Activated gamma-delta T cell treated with anti-CD3 and anti-CD28 coated beads, Interleukin-2, amount 50 U/mL, for 16 hours (primary cell): ENCODE measurements at places on chromosomes 1 and 21.

DNA sequence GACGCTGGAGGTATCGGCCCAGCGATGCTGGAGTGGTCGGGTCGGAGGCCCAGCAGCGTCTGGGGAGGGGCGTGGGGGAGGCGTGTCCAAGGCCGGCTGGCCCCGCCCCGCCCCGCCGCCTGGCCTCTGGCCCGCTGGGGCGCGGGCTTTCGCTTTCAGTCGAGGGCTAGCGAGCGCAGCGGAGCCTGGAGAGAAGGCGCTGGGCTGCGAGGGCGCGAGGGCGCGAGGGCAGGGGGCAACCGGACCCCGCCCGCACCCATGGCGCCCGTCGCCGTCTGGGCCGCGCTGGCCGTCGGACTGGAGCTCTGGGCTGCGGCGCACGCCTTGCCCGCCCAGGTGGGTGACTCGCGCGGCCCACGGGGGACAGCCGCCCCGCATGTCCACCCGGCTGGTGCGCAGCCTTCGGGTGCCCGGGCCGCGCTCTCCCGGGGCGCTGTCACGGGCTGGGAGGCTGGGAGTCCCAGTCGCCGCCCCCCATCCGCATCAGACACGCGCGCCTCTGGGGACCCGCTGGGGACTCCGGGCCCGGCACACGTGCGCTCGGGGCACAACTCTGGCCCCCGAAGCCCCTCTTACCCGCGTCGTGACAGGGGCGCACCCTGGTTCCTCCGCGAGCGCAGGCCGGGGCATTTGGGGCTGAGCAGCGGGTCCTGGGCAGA lies at the start of gene TNFRSF1B:
TNFRSF1B (plus strand) TSS at position 158 of the 659 bp plus-strand sequence; CDS start at position 259, 101 bp downstream.
- DNase-seq: peak; percentile 45

DNA sequence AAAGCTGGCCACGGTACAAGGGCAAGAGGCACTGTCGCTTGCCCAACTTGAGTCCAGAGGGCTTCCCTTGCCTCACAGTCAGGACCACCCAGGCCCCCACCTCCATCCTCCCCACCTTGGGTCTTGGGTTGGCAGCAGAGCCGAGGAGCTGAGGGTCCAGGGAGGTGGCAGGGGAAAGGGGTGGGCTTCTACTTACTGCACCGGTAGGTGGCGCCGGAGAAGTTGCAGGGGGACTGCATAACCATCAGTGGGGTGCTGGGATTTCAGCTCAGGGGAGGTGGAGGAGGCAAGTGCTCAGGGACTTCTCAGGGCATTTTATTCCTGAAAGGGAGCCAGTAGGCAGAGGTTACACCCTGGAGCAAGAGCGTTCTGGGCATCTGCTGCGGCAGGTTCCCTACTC lies 44.0 kb downstream of the TRIM62 start:
- peak; percentile 13 for DNase-seq

DNA sequence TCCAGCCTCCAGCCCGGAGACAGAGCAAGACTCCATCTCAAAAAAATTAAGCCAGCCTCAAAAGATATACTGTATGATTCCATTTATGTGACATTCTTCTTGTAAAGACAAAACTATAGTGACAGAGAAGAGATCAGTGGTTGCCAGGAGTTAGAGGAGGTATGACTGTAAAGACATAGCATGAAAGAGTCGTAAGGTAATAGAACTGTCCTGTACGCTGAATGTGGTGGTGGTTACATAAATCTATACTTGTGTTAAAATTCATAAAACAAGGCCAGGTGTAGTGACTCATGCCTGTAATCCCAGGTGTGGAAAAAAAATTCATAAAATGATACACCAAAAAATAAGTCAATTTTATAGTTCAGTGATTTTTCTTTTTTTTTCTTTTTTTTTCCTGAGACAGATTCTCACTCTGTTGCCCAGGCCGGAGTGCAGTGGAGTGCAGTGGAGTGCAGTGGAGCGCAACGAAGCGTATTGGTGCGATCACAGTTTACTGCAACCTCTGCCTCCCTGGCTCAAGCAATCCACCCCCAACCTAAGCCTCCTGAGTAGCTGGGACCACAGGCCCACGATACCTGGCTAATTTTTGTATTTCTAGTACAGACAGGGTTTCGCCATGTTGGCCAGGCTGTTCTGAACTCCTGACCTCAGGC lies 84.9 kb upstream of the CXADR start:
- no peak for DNase-seq

GRCh38 chr1:91777196-91777595 lies 108.8 kb downstream of the TGFBR3 start:
- no peak for DNase-seq

- DNase-seq: no peak
Measured at GRCh38 chr1:46412893-46413595, 18.9 kb downstream of the FAAH start.

- no peak for DNase-seq
Measured at GRCh38 chr21:32378956-32379355, 13.9 kb downstream of the URB1 start.

DNA sequence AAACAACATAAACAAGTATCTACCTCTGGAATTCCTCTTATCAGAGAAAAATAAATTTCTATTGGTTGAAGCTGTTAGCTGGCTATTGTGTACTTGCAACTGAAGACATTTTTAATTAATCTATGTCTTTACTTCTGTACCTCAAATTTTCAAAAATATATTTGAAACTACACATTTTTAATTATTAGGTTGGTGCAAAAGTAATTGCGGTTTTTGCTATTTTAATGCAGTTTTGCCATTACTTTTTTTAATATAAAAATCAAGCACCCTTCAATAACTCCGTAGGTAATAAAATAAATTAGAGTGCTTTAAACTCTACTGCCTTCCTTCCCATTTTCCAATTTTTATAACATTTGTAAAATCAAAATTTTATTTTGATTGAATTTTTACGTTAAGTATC lies 262.1 kb upstream of the DUSP10 start:
- no peak for DNase-seq

GRCh38 chr1:223738465-223739365 lies 26.4 kb downstream of the CAPN2 start:
- no peak for DNase-seq

GRCh38 chr1:80961464-80962190 lies 839.1 kb upstream of the ADGRL2 start:
- no peak for DNase-seq

- no peak for DNase-seq
Measured at GRCh38 chr1:1376551-1377226, 1.7 kb upstream of the AURKAIP1 start.

DNA sequence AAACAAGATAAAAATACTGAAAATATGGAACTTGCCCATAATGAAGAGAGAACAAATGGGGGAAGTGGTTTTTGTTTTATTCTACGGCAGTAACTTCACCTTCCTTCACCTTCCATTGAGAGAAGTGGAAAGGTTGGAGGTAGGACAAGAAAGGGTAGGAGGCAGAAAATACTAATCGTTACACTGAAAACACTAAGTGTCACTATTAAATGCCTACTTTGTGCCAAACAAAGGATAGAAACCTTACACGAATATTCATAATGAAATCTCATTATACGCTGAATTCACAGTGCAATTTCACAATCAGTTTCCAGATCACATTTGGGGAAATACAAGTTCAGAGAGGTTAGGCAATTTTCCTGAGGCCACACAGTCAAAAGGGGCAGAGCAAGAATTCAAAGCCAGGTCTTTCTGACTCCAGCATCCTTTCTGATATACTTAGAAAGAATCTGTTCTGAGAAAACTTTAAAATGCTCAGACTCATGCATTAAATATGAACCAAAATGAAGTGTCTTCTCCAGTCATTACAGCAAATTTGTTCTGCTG lies 3.0 kb downstream of the TIAM1 start:
- no peak for DNase-seq

GRCh38 chr1:220219865-220220698 lies 52.2 kb downstream of the RAB3GAP2 start:
- DNase-seq: no peak

DNA sequence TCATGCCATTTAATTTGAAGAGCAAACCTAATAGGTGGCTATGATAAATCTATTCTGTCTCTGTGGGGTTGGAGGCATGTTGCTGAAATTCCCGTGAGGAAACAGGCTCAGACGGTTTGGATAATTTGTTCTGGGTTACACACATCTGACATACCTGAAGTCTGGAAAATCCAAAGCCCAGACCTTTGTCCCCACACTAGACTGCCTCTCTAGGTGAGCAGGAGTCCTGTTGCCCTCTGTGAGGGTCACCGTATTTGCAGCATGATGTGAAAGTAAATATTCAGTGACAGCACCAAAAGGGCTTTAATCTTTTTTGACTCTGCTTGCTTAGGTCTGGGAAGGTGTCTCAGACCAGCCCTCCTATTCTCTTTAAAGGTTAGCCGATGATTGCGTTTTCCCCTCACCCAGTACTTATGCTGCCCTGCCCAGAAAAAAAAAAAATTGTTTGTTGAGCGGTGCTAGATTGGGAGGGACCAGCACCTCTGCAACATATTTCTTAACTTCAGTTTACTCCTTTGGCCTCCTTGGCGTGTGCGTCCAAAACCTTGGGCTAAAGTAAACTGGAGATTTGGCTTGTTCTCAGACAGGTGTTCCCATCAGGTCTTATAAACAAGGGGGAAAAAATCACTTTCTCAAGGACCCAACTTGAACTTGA lies 67.0 kb downstream of the CACHD1 start:
- no peak for DNase-seq

GRCh38 chr1:160519642-160520435 lies 3.2 kb downstream of the SLAMF6 start:
- no peak for DNase-seq

- no peak for DNase-seq
Measured at GRCh38 chr1:181391301-181391900, 91.9 kb upstream of the CACNA1E start.

DNA sequence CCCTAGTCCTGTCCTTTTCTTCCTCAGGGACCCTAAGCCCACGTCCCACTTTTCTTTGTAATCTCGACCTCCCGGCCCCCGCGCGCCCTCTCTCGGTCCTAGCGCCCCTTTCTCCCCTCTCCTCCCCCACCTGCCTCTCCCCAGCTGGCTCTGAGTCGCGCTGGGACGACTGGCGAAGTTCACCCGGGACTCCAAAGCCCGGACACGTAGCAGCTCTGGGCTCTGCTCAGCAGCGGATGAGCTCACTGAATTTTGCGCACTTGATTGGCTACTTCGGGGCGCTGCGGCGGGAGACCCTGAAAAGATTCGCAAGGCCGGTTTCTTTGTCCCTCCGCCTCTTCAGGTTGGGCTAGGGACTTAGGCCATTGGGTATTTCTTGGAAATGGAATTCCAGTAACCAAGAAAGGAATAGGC lies 16.3 kb upstream of the ACKR1 start:
- no peak for DNase-seq

- DNase-seq: no peak
Measured at GRCh38 chr21:46425571-46425970, 33.1 kb upstream of the DIP2A start.

- no peak for DNase-seq
Measured at GRCh38 chr1:3222042-3222692, 153.2 kb downstream of the PRDM16 start.

GRCh38 chr1:6030132-6030531 lies 15.6 kb upstream of the KCNAB2 start:
- no peak for DNase-seq

- peak; percentile 40 for DNase-seq
Measured at GRCh38 chr1:52002038-52002917, 11.8 kb upstream of the RAB3B start.

DNA sequence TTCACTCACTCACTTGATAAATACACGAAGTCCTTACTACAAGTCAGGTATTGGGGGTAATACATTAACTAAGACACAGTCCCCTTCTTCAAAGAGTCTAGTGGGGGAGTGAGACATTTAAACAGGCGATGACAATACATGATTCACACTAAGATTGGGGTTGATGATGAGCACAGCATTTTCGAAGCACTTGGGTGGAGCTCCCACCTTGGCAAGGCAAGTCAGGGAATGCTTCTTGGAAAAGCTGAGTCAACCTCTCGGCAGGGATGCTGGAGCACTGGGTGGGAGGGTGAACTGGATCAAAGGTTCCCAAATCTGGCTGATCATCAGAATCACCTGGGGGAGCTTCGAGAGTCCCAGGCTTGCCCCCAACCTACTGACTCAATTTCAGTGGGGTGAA lies 57.9 kb upstream of the ENAH start:
- DNase-seq: no peak

GRCh38 chr1:42179900-42180329 lies 15.4 kb upstream of the GUCA2A start:
- no peak for DNase-seq

- no peak for DNase-seq
Measured at GRCh38 chr1:84830136-84830535, 62.9 kb downstream of the LPAR3 start.

DNA sequence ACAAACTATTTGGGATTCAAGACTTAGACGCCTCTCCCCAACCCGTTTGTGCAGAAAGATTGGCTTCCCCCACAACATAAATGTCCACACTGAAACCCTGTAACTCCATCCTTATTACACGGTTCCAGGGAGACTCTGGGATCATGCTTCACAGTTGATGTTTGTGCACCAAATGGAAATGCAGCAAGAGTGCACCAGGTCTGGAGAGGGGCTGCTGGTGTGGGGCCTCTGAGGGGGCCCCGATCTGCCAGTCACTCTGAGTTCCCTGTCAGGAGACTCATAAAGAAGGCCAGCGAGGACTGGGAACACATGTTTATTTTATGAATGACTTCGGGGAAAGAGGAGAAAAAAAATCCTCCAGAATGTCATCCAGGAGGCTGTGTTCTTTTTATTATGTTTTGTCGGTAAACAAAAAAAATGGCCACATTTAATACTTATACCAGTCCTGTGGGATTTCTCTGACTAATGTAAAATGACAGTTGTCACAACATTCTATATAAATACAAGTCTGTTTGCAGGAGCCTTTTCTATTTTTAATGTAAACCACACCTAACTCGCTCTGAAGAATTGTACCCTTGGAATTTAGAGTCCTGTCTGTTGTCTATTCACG lies 439.1 kb upstream of the VAMP3 start:
- DNase-seq: no peak

DNA sequence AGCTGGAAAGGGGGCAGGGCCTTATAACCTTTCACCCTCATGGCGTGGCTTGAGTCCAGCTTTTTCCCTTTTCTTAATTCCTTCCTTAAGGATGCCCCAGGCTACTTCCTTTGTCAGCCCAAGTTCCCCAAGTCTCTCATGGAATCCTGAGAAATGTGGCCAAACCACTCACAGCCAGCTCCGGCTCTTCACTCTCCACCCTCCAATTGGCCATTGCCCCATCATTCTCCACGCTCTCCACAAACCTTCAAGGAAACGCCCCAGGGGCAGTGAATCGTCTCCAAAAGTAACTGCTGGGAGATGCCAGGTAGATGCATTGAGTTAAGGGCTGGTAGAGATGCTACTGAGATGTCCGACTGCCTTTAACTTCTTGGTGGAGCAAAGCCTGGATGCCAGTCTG lies 113.5 kb upstream of the CD34 start:
- DNase-seq: no peak

DNA sequence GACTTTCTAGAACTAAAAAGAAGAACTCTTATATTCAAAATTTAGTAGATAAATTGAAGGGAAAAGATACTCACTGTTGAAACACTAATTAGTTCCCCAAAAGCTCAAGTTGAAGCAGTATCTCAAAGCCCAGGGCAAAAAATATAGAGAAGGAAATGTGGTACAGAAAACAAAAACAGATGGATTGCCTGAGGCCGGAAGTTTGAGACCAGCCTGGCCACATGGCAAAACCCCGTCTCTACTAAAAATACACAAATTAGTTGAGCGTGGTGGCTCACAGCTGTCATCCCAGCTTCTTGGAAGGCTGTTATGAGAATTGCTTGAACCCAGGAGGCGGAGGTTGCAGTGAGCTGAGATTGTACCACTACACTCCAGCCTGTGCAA lies 36.0 kb downstream of the FAM177B start:
- no peak for DNase-seq
